ENCODE measurements at places on chromosomes 7 and 10.

DNA sequence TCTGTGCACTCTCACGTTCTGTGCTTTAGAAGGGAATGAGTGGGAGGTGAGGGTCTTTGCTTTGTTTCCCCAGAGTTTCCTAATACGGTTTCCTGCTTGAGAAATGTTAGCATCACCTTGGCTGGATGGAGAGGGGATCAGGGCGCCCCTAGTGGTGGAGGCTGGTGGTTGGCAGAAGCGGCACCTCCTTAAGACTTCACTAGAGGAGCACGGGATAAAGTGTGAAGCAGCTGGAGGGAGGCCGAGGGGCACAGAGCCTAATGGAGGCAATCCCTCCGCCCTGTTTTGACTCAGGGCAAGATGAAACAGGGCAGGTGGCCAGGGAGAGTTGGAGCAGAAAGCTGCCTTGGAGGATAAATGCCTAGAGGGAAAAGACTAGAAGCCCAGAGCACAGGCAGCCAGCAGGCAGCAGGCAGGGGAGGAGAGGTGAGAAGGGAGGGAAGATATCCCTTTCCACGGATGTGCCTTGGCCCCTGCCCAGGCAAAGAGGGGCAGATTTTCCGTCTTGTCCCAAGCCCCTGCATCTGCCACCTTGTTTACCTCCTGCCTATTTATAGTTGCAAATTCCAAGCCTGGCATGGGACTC lies 56.0 kb upstream of the BTRC start:
- DNase-seq = no peak

DNA sequence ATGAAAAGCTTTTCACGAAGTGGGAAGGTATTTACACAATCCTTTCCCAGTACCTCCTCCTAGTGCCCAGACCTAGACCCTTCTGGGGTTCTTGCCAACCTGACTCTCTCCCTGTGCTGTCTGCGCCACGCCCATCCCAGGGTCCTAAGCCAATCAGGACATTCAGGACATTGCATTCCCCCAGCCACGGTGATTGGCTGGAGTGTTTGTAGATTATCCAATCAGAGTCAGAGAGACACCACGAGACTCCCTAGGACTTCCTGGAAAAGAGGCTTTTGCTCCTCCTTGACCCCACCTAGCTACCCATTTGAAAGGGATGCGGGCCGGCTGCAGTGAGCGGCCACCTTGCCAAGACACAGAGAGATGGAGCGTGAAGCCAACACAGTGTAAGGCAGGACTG lies 3.5 kb upstream of the GDF2 start:
- DNase-seq = no peak

GRCh38 chr10:33478089-33478674 lies 143.7 kb upstream of the NRP1 start:
- no peak for DNase-seq

GRCh38 chr7:117375380-117375779 lies 51.9 kb downstream of the ASZ1 start:
- DNase-seq = no peak

DNA sequence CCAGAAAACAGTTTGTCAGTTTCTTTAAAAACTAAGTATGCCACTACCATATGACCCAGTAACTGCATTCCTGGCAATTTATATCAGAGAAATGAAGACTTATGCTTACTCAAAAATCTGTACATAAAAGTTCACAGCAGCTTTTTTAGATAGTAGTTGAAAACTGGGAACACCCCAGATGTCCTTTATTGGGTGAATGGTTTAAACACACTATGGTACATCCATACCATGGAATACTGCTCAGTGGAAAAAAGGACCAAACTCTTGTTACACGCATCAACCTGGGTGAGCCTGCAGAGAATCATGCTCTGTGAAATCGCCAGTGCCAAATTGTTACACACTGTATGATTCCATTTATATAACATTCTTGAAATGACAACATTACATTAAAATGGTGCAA lies 127.6 kb upstream of the RET start:
- no peak for DNase-seq

- DNase-seq = no peak
Observed at GRCh38 chr7:69177941-69178494, 420.3 kb upstream of the AUTS2 start.

- DNase-seq = no peak
Observed at GRCh38 chr10:99234041-99234790, 1.4 kb downstream of the HPSE2 start.

DNA sequence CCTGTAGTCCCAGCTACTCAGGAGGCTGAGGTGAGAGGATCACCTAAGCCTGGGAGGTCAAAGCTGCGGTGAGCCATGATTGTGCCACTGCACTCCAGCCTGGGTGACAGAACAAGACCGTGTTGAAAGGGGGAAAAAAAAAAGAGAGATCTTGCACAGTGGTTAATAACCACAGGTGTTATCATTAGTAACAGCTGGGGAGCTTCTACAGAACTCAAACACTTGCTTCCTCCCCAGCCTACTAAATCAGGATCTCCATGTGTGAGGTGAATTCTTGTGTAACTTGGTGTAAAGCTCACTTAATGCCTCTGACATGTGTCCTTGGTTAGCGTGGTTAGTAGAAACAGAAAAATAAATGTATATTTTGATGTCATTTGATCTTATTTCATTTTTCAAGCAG lies 43.9 kb upstream of the BMS1 start:
- DNase-seq = no peak

- no peak for DNase-seq
Observed at GRCh38 chr10:111840546-111840945, 343.0 kb downstream of the GPAM start.

GRCh38 chr7:44761207-44762161 lies 12.8 kb downstream of the ZMIZ2 start:
- DNase-seq = no peak

DNA sequence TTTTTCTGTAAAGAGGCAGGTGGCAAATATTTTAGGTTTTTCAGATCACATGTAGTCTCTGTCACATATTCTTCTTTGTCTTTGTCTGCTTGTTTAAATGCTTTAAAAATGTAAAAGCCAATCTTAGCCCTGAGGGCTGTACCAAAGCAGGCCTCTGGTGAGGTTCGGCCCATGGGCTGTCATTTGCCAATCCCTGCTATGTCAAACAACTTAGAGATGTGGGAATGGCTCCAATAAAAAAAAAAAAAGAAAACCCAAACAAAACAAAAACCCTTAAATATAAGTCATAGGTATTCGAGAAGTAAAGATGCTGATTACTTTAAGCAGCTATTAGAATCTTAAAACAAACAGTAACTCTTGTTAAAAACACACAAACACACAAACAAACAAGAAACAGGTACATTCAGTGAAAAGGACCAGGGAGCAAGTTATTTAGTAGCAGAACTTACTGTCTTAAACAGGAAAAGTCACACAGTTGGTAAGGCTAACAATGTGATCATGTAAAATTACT lies 61.4 kb upstream of the NAMPT start:
- no peak for DNase-seq

DNA sequence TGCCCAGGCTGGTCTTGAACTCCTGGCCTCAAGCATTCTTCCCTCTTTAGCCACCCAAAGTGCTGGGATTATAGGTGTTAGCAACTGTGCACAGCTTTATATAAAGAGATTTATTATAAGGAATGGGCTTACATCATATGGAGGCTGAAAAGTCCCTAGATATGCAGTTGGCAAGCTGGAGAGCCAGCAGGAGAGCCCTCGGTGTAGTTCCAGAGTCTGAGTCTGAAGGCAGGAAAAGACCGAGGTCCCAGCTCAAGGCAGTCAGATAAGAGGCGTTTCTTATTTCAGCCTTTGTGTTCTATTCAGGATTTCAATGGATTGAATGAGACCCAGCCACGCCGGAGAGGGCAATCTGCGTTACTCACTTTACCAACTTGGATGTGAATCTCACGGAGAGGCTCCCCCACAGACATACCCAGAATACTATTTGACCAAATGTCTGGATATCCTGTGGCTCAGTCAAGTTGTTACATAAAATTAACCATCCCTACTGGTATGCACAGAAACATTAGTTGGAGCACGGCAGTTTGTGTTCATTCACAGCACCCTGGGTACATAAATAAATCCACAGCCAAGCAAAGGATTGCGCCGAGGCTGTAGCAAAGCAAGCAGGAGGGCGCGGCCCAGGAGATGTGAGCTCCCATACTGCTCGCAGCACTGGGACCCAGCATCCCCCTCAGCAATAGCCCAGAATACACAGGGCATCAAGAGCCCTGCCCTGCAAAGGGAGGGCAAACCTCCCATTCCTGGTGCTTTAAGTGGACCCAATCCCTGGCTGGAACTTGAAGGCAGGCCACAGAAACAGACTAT lies 158.4 kb upstream of the ZNF32 start:
- DNase-seq = no peak

GRCh38 chr7:82665966-82666507 lies 222.5 kb upstream of the CACNA2D1 start:
- no peak for DNase-seq

GRCh38 chr7:1586126-1586826 lies 16.4 kb upstream of the PSMG3 start:
- no peak for DNase-seq

DNA sequence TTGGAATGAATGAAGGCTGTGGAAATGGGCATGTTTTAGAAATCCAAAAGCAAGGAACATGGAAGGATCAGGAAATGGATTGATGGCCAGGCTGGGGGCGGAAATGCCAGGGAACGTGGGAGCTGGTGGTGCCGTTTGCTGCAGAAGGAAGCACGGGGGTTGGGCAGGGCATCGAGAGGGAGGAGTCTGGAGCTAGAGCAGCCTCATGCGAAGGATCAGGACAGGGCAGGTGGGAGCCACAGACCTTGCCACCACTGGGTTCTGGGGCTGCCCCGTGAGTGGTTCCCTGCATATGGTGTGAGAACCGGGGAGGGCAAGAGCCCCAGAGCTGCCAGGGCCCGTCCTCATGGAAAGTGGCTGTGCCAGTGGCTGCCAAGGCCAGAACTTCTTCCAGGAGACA lies 193.8 kb upstream of the ZNF32 start:
- DNase-seq = no peak

- no peak for DNase-seq
Observed at GRCh38 chr10:14330388-14331061, at the start of gene FRMD4A. Gene FRMD4A (minus strand): TSS chr10:14330924.
